ENCODE measurements at places on chromosomes 6 and 20. TPM values are rescaled to one million over a fixed set of nuclear protein-coding genes. Genes with fewer than 3 reads are reported as not detected.

BCAS1 gene
- 3.1 TPM for total RNA-seq

PSMA7 gene
- 402 TPM for total RNA-seq

C20orf141 gene
- total RNA-seq, result not detected

ZSCAN26 gene
- total RNA-seq, result 6.6 TPM

APOM gene
- 1.8 TPM for total RNA-seq

LAMA4 gene
- total RNA-seq, result 11.9 TPM

GRCh38 chr20:53427951-53428350, 165.7 kb downstream of the ZNF217 start:
- no peak overlapping the region for H3K4me3 ChIP-seq
- no peaks in the 10 kb centered on the region for H3K36me3 ChIP-seq
- no peaks in the 10 kb centered on the region for H3K27me3 ChIP-seq
- no peak overlapping the region for H3K27ac ChIP-seq
- no peaks in the 10 kb centered on the region for H3K4me1 ChIP-seq

DNA sequence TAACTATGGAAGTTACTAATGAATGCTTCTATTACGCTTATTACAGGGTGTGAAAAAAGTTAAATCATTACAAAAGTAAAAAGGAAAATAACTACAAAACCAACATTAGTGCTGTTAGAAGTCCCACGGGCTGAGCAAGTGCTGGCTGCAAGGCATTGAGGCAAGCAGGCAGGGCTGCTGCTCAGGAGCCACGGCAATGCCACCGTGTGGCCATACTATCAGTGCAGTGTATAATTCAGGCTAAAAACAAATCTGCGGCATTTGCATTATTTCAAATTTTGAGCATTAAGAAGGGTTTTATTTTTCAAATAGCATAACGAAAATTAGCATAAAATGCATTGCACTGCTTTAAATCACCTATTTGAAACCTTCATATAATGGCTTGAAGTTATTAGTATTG, 17.1 kb downstream of the IFNGR1 start:
- H3K27ac ChIP-seq, result no peak overlapping the region
- H3K4me3 ChIP-seq, result no peak overlapping the region
- no peak for DNase-seq
- H3K27me3 ChIP-seq, result no peaks in the 10 kb centered on the region

DNA sequence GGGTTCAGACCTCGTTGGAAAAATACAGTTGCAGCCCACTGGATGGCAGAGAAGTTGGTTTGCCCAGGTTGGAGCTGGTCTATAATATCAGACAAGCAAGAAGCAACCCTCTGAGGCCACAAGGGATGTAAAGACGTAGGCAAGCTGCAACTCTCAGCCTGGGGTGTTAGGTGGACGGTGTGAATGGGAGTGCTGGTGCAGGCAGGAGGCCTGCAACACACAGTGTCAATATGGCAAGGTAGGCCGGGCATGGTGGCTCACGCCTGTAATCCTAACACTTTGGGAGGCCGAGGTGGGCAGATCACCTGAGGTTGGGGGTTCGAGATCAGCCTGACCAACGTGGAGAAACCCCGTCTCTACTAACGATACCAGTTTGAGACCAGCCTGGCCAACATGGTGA, 10.5 kb downstream of the VPS16 start:
- no peak overlapping the region for H3K27ac ChIP-seq
- H3K4me3 ChIP-seq, result no peak overlapping the region
- no peak for DNase-seq

DNA sequence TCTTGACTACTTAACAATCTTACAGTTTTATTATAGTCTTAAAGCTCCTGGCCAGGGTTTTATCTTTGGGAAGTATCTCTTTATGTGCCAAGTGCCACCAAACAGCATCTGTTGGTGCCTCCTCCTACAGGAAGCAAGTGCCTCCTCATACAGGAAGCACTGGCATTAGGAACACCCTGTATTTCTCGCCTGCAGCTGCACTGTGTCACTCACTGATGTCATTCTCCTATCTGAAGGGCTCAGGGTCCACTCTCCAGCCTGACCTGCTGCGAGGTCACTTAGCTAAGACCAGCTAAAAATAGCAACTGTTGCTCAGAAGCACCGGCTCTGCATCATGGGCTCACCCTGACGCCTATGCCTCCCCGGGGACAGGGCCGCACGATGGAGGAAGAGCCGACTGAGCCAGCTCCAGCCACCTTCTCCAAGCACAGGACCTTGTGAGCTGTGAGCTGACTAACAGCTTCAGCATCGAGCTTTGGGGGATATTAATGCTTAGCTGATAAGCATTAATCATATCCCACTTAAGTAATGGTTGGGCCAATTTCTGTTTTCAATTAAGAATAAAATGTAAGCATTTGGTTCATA, 66.3 kb upstream of the CD93 start:
- H3K27me3 ChIP-seq, result no peaks in the 10 kb centered on the region
- no peaks in the 10 kb centered on the region for H3K36me3 ChIP-seq
- no peaks in the 10 kb centered on the region for H3K4me1 ChIP-seq
- no peak overlapping the region for H3K27ac ChIP-seq
- no peak overlapping the region for H3K4me3 ChIP-seq
- DNase-seq, result no peak

- peak; percentile 5 for DNase-seq
- H3K4me1 ChIP-seq, result peaks cover 20% of the 10 kb centered on the region
- no peaks in the 10 kb centered on the region for H3K27me3 ChIP-seq
- no peak overlapping the region for H3K4me3 ChIP-seq
These were observed 258.4 kb downstream of the HDGFL1 start for GRCh38 chr6:22827760-22828159.

- peaks cover 2% of the 10 kb centered on the region for H3K4me1 ChIP-seq
- no peak overlapping the region for H3K27ac ChIP-seq
- H3K4me3 ChIP-seq, result no peak overlapping the region
- no peak for DNase-seq
These were observed 207.8 kb upstream of the KCNG1 start for GRCh38 chr20:51230727-51231126.

DNA sequence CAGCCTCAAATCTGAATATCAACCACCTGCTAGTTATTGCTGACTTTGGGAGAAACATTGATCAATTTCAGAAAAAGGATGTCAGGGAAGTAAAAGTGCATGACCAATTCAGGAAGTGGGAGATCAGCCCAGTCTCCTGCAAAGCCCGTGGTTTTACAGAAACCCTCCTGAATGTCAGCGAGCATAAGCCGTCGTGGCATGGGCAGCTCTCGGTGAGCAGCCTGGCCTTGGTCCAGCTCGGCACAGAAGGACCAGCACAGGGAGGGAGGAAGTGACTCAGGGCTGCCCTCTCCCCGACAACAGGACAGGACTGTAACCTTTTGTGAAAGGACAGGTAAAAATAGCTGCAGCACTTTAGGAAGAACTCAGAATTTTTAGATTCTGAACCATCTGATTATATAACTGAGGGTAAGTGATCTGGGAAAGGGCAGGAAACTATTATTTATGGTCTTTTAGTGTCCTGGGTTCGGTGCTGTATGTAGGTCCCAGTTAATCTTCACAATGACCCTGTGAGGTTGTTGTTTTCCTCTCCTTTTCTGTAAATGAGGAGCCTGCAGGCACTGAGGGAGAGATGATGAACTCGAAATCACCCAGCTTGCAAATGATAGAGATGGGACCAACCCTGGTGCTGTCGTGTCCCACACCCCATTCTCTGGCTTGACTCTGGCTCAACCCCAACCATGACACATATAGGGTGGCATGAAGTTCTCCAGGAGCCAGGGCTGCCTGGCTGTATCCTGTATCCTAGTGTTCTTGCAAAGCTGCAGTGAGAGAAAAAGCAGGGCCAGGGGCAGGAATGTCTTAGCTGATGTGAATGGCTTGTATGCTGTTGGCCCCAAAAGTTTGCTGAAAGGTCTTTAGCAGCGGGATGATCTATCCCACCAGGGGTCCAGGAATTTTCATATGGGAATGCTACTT, 37.6 kb downstream of the NRN1 start:
- no peak overlapping the region for H3K4me3 ChIP-seq
- no peaks in the 10 kb centered on the region for H3K36me3 ChIP-seq
- no peak overlapping the region for H3K27ac ChIP-seq
- no peaks in the 10 kb centered on the region for H3K4me1 ChIP-seq

DNA sequence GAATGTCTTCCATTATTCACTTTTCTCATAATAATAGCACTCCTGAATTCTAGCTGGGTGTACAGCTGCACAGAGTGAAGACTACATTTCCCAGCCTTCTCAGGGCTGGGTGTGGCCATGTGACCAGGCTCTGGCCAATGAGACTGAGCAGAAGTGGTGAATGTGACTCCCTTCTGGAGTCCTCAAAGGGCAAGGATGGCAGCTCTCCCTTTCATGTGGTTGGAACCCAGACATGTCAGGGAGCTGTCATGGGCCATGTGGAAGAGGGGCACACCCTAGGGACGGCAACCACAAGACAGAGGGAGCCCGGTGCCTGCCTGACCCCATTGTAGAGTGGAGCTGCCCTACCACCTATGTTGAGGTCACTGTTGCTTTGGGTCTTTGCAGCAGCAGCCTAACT, 312.8 kb upstream of the SULF2 start:
- peaks cover 8% of the 10 kb centered on the region for H3K27me3 ChIP-seq
- no peak overlapping the region for H3K4me3 ChIP-seq
- H3K36me3 ChIP-seq, result no peaks in the 10 kb centered on the region

DNA sequence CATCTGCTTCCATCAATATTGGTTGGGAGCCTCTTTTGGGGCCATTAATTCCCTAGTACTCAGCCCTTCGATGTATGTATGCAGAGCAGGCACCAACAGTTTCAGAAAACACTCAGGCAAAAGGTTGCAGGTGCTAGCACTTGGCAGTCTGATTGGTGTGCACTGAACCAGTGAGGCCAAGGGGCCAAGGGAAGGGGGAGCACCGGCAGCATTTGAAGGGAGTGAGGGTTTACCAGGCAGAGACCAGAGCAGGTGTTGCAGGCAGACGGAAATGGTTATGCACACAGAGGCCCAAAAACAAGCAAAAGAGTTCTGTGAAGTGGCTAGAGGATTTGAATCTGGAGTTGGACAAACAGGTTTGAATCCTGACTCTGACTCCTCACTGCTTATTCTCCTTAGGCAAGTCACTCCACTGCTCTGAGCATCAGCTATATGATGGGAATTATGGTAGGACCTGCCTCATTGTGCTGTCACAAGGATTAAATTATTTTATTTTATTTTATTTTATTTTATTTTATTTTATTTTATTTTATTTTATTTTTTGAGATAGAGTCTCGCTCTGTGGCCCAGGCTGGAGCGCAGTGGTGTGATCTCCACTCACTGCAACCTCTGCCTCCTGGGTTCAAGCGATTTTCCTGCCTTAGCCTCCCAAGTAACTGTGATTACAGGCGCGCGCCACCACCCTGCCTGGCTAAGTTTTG, 58.1 kb upstream of the SHLD1 start:
- no peak overlapping the region for H3K27ac ChIP-seq
- DNase-seq, result no peak
- H3K4me3 ChIP-seq, result no peak overlapping the region
- no peaks in the 10 kb centered on the region for H3K27me3 ChIP-seq
- H3K36me3 ChIP-seq, result no peaks in the 10 kb centered on the region

GRCh38 chr20:61877776-61878477, 187.8 kb downstream of the TAF4 start:
- no peaks in the 10 kb centered on the region for H3K27me3 ChIP-seq
- DNase-seq, result no peak
- no peak overlapping the region for H3K27ac ChIP-seq
- no peaks in the 10 kb centered on the region for H3K4me1 ChIP-seq
- H3K4me3 ChIP-seq, result no peak overlapping the region

DNA sequence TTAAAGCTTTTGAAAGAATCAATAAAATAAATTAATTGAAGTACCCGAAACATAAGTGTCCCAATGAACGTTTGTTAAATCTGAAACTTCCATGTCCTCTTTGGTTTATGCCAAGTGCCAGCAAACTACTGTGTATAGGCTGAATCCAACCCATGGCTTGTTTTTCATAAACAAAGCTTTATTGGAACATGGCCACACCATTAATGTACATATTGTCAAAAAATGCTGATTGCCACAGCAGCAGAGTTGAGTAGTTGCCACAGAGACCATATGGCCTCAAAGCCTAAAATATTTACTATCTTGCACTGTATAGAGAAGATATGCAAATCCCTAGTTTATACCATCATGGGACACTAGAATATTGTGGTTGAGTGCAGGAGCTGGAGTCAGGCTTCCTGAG, 406.1 kb downstream of the MAFB start:
- no peaks in the 10 kb centered on the region for H3K36me3 ChIP-seq
- H3K4me3 ChIP-seq, result no peak overlapping the region
- H3K27ac ChIP-seq, result no peak overlapping the region

DNA sequence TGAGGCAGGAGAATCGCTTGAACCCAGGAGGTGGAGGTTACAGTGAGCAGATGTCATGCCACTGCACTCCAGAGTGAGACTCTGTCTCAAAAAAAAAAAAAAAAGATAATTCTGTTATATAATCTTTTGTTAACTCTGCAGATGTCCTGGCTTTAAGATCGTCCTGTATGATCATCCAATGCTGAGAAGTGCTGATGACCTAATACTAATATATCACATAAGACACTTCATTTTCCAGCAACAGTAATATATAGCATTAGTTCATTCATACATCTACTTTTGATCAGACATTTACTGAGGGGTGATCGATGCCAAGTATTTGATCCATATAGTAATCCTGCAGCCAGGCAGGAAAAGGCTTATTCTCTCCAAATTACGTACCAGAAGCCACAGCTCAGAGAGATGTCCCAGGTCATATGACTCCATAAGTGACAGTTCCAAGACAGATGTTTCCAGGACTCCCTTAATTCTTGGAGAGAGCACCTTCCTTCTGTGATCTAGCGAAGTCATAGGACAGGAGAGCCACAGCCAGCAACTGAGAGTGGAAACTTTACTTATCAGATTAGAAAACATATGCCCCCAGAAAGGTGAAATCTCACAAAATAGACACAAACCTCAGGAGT, 60.7 kb downstream of the SHLD1 start:
- H3K4me1 ChIP-seq, result no peaks in the 10 kb centered on the region
- no peaks in the 10 kb centered on the region for H3K36me3 ChIP-seq
- H3K4me3 ChIP-seq, result no peak overlapping the region
- no peak overlapping the region for H3K27ac ChIP-seq
- DNase-seq, result no peak

DNA sequence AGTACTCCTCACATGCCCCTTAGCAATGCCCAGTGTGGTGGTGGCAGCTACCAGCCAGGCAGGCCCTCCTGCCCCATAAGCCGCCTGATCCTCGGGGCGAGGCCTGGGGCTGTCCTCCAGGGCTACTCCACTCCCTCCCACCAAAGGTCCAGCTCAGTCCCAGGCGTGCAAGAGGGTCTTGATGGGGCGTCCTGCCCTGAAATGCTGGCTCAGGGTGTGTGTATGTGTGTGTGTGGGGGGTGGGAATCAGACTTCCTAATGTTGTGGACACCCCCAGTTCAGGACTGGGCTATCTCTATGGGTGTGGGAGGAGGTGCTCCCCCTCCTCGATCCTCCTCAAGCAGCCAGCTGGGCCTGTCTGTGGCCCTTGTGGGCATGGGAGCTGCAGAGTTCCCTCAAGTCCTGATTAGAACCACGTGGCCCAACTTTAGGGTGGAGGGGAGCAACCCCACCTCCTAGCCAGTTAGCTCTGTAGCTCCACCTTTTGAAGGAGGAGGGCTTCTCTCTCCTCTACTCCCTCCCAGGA, 7.5 kb downstream of the HSPA12B start:
- no peak overlapping the region for H3K4me3 ChIP-seq
- H3K4me1 ChIP-seq, result peaks cover 6% of the 10 kb centered on the region
- no peak for DNase-seq
- H3K27ac ChIP-seq, result no peak overlapping the region

GRCh38 chr6:131061751-131062119, 1.3 kb downstream of the EPB41L2 start:
- H3K27me3 ChIP-seq, result no peaks in the 10 kb centered on the region
- H3K36me3 ChIP-seq, result no peaks in the 10 kb centered on the region
- peaks cover 38% of the 10 kb centered on the region for H3K4me1 ChIP-seq
- peak overlapping the region; percentile 93 for H3K27ac ChIP-seq
- peak overlapping the region; percentile 83 for H3K4me3 ChIP-seq
- DNase-seq, result no peak
